ENCODE measurements at places on chromosomes 4 and X. TPM values are rescaled to one million over a fixed set of nuclear protein-coding genes. Genes with fewer than 3 reads are reported as not detected.

GRCh38 chr4:66556651-66557278, 886.5 kb upstream of the EPHA5 start:
- no peak for DNase-seq

Gene NEXMIF
- 0.70 TPM for total RNA-seq

Gene GPM6B
- total RNA-seq: 205 TPM

Gene MSANTD1
- 0.07 TPM for total RNA-seq

DNA sequence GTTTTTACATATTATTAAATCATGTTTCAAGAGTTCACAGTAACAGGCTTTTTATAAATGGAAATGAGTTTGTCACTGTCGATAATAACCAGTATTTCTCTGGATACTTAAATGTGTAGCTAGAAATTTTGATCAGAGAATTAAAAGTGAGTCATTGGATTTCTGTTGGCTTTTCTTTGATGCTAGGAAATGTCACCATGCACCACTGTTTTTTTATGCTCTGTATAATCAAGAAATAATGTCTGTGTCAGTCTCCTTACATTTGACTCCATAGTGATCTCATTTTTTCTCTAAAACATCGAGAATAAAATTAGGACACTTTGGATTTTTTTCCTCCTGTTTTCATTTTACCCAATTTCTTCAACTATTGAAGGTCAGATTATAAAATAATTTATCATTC, 234.2 kb downstream of the RAPGEF2 start:
- no peak for DNase-seq

DNA sequence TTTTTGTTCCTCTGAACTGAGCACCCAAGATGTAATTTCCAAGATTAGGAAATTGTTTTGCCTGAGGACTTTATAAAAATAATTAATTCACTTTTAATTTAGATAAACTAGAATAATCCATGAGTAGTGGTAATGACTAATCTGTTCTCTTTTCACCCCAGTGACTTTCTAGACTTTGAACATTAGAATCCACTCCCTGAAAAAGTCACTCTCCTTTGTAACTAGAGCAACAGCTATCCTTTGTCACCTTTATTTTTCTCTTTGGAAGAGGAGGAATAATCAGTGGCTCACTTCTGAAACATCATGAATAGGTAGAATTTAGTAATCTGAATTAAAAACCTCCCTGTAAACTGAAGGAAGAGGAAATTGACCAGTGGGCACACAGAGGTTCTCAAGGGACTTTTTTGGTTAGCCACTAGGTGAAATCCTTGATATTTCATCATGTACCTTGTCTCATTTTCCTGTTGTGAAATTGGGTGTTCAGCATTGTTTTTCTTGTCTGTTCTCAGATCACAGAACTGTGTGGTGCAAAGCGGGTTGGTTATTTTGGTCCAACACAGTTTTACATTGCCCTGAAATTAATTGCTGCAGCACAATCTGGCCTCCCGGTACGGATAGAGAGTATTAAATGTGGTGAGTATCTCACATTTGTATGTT, 59.4 kb downstream of the REPS2 start:
- no peak for DNase-seq
